Forelimb muscle (tissue), 1 donor: ENCODE measurements at places on chromosomes 5 and 9. TPM values are rescaled to one million over a fixed set of nuclear protein-coding genes. Genes with fewer than 3 reads are reported as not detected.

CLINT1 gene
- 60.5 TPM for polyA plus RNA-seq

GRXCR2 gene
- polyA plus RNA-seq = not detected

CLIC3 gene
- 0.42 TPM for polyA plus RNA-seq

KDM3B gene
- 59.2 TPM for polyA plus RNA-seq

SOX30 gene
- 0.42 TPM for polyA plus RNA-seq

PROB1 gene
- polyA plus RNA-seq = 42.6 TPM

TLR4 gene
- polyA plus RNA-seq = 5.0 TPM

C5orf58 gene
- 0.59 TPM for polyA plus RNA-seq

POLE3 gene
- polyA plus RNA-seq = 45.3 TPM

CCDC192 gene
- polyA plus RNA-seq = 0.48 TPM

LTC4S gene
- polyA plus RNA-seq = 2.0 TPM
